Renal pelvis (tissue), 12 donors: ENCODE measurements at places on chromosomes 5 and 9. TPM values are rescaled to one million over a fixed set of nuclear protein-coding genes. Genes with fewer than 3 reads are reported as not detected.

DNA sequence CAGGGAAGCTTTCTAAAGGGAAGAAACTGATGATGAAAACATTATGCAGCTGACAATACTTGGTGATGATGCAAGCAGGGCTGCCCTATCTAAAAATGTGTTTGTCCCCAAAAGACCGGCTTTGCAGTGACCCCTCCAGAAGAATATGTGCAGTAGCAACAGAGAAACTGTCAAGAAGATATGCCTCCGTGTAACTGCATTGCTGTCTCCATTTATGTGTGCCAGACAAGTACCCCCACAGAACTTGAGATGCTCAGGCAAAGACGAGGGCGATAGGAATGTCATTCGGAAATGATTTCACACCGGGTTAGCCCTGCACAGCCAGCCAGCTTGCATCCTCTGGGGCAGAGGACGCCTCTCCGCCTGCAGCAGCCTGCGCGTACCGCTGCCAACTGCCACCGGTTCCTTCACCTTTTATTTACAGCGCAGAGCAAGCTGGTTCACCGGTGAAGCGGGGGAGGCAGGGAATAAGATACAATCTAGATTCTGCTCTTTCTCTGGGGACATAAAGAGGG is 2.0 kb downstream of the GABBR2 start:
- DNase-seq: no peak

- DNase-seq: peak; percentile 11
Observed at GRCh38 chr5:128328446-128328845, 209.6 kb downstream of the FBN2 start.

DNA sequence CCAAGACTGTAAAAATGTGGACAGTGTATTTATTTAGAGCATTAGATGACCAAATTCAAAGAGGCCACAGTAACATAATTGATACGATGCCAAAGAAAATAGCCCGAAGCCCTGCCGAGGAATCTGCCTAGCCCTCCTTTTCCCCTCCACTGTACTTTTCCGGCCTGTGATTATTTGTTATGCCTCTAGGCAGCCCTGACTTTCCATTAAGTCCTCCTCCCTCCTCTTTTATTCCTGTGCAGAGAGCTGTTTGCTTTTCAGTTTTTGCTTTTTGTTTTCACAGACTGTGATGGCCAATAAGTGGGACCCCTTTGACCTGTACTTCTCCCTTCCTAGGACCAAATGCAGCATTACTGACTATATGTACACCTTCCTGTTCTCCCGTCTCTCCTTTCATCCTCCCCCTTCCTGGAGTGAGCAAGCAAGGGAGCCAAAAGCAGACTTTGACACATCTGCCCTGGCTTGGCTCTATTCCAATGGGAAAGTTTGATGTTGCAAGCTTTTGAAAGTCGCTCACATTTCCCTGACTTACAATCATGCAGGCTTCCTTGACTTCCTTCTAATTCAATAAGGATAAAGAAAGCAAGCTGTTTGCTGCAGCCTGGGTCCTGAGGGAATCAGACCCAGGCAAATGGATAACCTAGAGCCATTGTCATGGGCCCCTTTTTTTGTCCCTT is 76.1 kb downstream of the NREP start:
- peak; percentile 89 for DNase-seq

GRCh38 chr9:137217276-137218211 is 4.5 kb downstream of the RNF208 start:
- DNase-seq: no peak

GRCh38 chr5:169880012-169880663 is 100.2 kb downstream of the INSYN2B start:
- DNase-seq: no peak

Gene CARTPT
- polyA plus RNA-seq: not detected

Gene PTGES
- 4.3 TPM for polyA plus RNA-seq
